ENCODE measurements at places on chromosomes 11 and 22.

DNA sequence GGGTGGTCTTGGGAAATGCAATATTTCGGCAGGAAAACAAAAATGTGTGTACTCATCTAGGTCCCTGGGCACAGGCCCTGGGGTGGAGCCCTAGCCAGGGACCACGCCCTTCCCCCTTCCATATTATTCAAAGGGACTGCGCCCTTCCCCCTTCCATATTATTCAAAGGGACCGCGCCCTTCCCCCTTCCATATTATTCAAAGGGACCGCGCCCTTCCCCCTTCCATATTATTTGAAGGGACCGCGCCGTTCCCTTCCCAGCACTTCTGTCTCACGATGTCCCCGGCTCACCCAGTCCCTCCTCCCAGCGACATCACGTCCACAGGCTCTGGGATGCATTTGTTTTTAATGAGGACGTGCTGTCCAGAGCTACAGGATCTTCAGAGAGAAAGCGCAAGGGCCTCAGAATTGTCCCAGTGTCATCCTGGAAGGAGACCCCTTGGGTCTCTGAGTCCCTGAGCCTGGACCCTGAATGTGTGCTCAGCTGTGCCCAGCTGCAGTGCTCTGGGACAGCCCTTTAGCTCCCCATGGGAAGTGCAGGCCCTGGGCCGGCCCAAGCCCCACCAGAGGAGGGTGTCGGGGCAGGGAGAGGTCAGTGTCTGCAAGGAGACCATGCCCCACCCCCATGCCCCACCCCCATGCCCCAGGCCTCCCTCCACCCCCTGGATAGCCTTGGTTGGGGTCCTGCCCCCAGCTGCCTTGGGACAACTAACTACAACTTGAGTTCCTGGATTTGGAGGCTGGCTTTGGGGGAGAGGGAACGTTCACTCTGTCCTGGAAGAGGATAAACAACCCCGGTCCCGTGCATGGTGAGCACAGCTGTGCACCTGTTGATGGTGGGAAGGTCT lies 810.0 kb downstream of the BRD1 start:
- DNase-seq: no peak

- DNase-seq: no peak
These were observed 37.2 kb downstream of the CELSR1 start for GRCh38 chr22:46500201-46500600.

DNA sequence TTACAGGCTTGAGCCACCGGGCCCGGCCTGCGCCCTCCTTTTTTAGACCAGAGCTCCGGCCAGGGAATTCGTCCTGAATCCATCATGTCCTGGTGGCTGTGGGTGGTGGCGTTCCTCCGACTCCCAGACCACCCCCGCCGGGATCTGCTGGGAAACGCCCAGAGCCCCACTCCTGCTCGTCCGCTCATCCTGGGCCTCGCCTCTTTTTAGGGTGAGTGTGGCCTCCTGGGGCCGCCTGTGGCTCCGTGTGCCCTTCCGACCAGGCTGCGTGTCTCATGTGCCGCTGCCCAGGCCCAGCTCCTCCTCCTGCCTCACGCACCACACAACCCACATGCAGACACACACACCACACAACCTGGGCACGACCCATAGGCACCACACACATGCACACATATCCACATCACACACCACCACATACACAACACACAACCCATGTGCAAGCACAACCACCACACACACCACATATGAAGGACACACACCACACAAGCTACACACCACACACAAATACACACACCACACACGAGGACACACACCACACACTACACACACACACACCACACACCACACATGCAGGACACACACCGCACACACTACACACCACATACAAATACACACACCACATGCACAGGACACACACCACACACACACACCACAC lies 946.2 kb downstream of the BRD1 start:
- no peak for DNase-seq

DNA sequence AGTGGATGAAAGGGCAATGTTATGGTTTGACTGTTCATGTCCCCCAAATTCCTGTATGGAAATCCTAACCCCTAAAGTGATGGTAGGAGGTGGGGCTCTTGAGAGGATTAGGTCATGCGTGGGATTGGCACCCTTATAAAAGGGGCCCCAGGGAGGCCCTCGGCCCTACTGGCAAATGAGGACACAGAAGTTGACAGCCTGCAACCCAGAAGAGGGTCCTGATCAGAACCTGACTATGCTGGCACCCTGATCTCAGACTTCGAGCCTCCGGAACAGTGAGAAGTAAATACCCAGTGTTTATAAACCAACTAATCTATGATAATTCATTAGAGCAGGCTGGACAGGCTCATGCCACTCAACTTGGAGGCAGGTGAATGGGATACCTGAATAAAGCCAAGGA lies 8.7 kb downstream of the IFITM10 start:
- DNase-seq: no peak

- peak; percentile 71 for DNase-seq
These were observed 1.7 kb upstream of the IGSF22 start for GRCh38 chr11:18727479-18728236.

- DNase-seq: no peak
These were observed 915 bp downstream of the FEZ1 start for GRCh38 chr11:125494974-125495725.

DNA sequence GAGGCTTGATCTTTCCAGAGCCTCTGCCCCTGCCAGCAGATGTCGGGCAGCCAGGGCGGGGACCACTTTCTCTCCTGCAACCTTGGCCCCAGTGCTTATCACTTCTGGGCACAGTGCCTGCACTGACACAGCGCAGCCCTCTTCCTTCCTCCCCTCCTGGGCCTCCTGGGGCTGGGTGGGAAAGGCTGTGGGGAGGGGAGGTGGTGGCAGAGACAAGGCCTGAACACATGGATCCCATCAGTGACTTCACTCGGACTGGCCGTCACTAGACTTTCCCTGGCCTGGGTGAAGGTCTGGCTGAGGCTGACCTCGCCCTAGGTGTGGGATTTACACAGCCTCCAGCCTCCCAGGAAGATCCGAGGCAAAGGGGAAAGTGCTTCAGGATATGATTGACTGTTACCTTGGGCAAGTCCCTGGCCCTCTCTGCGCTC lies 68.1 kb downstream of the LRRC32 start:
- peak; percentile 92 for DNase-seq

DNA sequence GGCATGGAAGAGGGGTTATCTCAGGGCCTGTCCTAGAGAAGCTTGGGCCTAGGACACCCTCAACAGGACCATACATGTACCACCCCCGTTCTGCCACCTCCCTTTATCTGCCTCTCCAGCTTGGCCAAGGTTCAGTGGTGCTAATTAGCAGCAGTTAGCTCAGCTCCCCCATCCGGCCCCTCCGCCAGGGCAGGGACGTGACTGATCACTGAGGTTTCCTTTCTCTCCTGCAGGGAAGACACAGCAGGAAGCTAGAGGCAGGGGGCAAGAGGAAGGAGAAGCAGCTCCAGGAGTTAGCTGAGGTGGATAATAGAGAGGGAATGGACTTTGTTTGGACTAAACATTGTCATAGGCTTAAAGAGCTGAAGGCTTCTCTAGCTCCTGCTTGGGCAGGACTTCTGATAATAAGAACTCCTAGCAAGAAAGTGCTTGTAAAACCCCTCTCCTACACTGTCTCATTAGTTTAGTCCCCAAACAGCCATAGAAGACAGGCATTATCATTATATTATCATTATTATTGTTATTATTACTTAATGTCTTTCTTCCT lies 53.8 kb downstream of the BUD13 start:
- DNase-seq: no peak

DNA sequence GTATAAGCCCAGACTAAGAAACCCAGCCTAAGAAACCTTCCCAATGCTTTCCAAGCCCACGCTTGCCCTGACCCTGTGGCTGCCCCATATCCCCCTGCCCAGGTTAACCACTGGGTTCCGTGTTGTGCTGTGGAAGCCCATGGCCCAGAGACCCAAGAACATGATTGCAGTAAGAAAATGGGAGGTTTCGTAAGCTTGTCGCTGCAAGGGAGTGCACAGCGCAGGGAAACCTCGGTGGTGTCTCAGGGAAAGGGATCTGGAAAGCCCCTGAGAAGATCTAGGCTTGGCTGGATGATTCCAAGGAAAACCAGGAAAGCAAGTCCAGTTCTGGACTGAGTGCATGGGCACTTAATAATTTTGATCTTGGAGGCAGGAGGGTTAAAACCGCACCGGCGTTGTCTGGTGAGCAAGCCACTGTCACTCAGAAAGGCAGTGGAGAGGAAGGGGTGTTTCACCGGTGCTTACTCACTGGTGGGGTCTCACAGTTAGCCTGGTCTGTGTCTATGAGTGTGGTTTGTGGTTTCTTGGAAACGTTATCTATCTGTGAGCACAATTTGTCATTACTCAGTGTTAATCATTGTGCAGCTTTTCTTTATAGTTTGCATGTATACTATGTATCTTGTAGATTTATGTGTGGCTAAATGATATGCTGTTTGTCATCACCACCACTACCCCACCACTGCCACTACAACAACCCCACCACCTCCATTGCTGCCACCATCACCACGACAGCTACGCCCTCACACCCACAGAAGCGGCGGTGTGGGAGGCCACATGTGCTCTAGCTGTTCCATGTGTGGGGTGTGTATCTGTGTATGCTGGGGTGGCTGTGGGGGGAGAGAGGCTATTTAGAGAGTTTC lies 53.3 kb upstream of the PRDM11 start:
- peak; percentile 95 for DNase-seq

DNA sequence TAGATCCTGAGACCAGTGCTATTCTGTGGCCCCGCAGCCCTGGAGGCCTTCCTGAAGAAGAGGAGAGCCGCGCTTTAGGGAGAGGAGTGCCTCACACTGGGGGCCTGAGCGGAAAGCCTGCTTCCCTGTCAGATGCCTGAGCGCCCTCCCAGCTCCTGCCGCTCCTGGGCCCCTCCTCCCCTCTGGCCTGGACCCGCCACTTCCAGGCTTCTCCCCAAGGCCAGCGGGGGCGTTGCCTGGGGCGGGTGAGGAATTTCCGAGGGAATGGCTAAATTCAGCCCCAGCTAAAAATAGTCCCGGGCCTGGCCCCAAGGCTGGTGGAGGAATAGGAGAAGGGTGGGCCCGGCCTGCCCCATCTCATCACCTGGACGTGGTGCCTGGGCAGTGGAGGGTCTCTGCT lies 15.4 kb downstream of the ARHGEF17 start:
- no peak for DNase-seq

DNA sequence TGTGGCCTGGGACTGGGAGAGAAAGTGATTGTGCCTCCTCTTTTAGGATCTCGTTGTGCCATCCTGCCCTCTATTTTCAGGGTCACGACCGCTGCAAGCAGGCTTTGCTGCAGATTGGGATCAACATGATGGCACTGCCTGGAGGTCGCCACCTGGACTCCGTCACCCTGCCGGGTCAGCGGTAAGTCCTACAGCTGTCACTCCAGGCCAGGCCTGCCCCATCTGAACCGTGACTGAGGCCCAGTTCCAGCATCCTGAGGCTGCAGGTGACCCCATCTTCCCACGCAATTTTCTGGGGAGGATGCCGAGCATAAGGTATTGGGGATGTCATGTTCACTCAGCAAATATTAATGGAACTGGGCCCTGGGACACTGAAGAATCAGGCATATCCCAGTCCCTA lies 34.3 kb downstream of the INSC start:
- no peak for DNase-seq

GRCh38 chr11:110311783-110312579 lies 15.6 kb upstream of the RDX start:
- DNase-seq: peak; percentile 50

- DNase-seq: no peak
These were observed 22.7 kb downstream of the CBX7 start for GRCh38 chr22:39129746-39130145.

DNA sequence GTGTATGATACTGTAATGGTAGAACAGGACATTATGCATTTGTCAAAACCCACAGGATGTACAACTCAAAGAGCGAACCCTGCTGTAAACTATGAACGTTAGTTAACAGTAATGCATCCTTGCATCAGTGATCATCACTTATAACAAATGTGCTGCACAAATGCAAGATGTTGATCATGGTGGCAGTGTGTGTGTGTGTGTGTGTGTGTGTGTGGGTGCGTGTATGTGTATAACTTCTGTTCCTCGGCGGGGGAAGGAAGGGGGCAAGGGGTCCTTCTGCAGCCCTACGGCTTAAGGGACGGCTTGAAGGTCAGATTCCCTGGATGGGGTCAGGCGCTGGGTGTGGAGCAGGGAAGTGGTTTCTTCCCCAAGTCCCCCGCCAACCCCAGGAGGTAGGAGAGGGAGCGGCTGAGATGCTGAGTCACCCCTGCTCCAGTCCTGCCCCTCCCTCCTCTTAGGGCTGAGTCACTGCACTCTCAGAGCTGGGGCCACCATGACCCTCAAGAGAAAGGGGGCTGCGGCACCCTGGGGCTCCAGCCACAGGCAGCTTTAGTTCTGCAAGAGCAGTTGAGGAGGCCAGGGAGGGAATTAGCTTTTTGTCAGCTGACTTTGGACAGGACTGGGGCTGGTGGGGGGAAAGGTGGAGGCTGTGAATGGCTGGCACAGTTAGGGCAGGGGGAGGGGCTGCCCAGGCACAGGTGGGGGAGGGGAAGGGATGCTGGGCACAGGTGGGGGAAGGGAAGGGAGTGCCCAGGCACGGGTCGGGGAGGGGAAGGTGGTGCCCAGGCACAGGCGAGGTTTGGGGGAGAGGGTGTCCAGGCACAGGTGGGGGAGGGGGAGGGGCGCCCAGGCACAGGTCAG lies 8.8 kb upstream of the CTSD start:
- DNase-seq: peak; percentile 95

GRCh38 chr11:75135021-75135650 lies 15.8 kb upstream of the SLCO2B1 start:
- DNase-seq: no peak

GRCh38 chr11:91773090-91773489 lies 451.5 kb upstream of the FAT3 start:
- DNase-seq: no peak

DNA sequence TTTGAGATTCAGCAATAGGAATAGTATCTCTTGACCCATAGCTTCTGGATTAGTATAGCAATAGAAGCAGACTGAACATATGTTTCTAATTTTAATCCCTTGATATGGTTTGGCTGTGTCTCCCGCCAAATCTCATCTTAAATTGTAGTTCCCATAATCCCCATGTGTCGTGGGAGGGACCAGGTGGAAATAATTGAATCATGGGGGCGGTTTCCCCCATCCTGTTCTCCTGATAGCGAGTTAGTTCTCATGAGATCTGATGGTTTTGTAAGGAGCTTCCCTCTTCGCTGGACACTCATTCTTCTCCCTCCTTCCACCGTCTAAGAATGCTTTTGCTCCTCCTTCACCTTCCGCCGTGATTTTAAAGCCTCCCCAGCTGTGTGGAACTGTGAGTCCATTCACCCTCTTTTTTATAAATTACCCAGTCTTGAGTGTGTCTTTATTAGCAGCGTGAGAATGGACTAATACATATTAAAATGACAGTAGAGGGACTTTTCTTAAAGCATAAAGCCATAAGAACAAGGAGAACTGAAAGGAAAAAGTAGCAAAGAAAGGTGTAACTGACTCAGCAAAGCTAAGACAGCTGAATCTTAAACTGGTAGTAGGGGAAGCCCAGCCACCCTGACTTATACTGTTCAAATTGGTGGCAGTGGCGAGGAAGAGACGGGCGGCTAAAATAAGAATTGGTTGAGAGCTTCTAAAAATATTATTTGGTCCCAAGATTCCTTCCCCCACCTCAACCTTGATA lies 20.3 kb upstream of the SLN start:
- no peak for DNase-seq

- DNase-seq: peak; percentile 91
These were observed 25.8 kb downstream of the MRGPRD start for GRCh38 chr11:68954836-68955606.

All from hematopoietic multipotent progenitor cell treated with erythropoietin and hydrocortisone succinate and interleukin-3 and kit ligand, for 4 days (in vitro differentiated cells).